ENCODE measurements at places on chromosomes 7 and 10.

GRCh38 chr7:49631071-49631815 is 142.2 kb upstream of the VWC2 start:
- DNase-seq = no peak

DNA sequence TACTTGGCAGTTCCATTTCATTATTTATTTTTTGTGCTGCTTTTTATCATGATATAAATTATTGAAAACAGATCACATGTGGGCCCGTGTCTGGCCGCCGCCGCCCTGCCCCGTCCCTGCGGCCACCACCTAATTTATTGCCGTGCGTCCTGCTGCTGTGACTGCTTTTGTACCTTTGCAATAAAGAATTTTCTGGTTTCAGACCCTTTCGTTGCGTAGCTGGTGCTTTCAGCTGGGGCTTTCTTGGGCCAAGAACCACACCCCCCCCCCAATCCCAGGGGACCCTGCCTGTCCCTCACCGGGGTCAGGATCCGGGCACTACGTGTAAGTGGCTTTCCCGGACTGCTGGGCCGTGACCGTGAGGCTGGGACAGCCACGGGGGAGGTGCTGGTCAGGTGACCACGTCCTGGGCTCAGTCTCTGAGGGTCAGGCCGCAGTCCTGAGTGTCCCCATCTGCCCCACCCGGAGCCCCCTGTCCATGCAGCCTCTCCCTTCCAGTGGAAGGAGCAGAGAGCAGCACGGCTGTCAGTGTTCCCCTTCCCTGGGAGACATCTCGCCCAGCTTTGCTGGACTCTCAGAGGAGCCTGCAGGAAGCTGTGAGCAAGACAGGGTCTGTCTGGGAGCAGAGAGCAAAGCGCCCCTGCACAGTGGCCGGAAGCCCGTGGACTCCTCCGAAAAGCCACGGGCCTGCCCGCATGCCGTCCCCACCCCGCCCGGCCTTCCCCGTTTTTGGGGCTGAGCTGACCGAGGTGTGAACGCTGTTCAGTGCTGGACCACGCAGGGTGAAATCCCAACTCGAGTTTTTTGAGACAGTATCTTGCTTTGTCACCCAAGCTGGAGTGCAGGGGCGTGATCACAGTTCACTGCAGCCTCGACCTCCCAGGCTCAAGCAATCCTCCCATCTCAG is 12.6 kb downstream of the MAFK start:
- no peak for DNase-seq

DNA sequence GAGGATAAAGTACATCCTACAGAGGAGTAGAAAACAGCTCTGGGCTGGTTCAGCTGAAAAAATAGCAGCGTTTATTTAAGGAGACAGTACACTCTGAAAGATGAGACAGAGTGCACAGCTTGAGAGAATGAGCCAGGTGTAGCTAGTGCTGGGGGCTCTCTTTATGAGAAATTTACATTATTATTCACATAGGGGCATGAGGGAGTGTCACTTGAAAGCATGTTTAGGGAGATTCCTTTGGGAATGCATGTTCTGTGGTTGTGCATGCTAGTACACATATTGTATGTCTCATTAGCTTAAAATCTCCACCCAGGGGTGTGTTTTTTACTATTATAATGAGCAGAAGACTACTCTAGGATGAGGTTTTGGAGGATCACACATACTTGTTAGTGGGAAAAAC is 1224.4 kb downstream of the REEP3 start:
- DNase-seq = peak; percentile 8

DNA sequence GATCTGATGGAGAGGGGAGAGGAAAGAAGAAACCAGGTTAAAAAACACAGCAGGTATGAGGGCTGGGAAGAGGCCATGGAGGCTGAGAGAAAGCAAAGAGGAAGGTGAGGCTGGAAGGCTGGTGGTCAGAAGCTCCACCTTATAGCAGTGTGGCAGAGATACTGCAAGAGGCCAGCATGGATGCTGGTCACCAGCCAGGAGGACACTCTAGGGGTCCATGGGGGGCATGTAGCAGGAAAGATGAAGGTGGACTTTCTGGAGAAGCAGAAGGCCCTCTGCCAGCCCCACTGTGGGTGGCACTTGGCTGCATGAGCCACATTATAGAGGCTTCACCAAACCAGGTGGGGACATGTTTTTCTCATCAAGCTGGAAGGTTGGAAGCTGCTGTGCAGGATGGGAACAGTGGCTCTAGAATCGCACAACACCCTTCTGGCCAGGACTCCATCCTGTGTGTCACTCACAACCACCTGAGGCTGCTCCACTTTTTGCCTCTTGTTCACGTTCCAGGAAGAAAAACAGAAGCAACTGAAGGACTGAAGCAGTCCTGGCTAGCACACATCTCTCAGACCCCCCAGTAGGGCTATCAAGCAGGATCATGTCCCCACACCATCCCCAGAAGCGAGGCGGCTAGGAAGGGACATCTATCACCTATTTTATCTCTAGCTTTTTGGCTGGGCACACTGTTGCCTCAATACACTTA is 587.5 kb upstream of the MGMT start:
- DNase-seq = no peak

DNA sequence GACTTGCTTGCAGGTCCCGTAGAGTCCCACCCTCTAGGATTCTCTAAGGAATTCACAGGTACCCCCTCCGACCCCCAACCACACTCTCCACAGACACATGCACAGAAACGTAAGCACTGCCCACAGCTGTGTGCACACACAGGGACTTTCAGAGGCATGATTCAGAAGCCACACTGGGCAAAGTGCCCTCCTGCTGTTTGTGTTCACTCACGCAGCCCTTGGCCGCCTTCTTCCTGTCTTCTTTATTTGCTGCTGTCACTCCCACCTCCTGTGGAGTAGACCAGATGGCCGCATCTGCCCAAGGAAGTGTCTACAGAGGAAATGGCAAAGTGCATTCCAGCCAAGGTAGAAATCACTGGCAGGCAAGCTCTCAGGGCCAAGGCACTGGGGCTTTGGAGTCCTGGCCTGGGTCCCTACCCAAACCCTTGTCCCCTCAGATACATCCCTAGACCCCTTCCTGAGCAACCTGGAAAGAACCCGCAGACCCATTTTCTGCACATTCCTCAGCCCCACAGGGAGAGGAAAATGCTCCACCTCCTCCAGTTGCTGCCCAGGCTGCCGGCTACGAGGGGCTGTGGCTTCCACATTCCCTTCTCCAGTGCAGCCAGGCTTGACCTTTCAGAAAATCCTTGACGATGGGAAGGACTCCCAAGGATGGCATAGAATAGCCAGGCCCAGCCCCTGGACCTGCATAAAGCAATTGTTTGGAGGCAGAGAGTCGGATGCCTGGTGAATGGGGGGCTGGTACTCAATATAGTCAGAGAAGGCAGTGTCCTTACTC is 21.6 kb upstream of the GIMAP8 start:
- DNase-seq = peak; percentile 80

GRCh38 chr10:36817898-36818297 is 307.5 kb upstream of the ANKRD30A start:
- no peak for DNase-seq

- DNase-seq = peak; percentile 33
Observed at GRCh38 chr10:1629326-1630198, 107.8 kb downstream of the ADARB2 start.

DNA sequence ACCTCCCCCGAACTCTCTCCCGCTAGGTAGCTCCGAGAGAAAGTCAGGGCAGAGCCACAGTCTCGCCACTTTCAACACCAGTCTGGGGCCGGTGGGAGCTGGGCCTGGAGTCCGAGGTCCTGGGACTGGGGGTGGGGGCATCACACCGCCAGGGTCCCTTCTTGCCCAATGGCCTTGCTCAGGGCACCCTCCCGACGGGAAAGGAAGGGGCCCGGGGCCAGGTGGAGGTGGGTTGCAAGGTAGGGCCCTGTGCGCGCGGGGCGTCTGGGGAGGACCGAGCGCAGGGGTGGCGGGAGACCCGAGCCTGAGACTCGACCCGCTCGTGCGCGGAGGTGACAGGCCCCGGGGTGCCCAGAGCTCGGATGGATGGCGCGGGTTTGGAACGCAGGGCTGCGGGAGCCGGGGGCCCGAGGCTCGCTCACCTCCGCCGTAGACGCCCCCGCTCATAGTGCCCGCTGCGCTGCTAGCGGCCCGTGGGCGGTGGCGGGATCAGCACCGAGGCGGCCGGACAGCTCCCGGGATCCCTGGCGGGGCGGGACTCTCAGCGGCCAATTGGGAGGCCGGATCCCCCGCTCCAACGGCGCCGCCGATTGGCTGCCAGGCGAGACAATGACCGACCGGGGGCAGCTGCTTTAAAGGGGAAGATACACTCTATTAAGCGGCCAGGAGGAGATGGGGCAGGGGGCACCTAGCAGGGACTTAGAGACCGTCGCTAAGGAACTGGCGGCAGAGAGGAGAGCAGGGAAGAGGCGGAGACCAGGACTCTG is at the start of gene ACTL6B:
Gene ACTL6B (minus strand): TSS at position 541 of the 767 bp plus-strand sequence. CDS start 94 bp downstream, at position 447.
- peak; percentile 71 for DNase-seq

- DNase-seq = peak; percentile 1
Observed at GRCh38 chr7:116906391-116906790, 44.0 kb downstream of the CAPZA2 start.

- no peak for DNase-seq
Observed at GRCh38 chr7:24158975-24159374, 125.0 kb upstream of the NPY start.

- DNase-seq = no peak
Observed at GRCh38 chr7:69939317-69939716, 341.0 kb downstream of the AUTS2 start.

- DNase-seq = no peak
Observed at GRCh38 chr7:148151778-148152177, 438.8 kb upstream of the C7orf33 start.

- DNase-seq = no peak
Observed at GRCh38 chr7:151462306-151462779, 22.4 kb upstream of the CRYGN start.

DNA sequence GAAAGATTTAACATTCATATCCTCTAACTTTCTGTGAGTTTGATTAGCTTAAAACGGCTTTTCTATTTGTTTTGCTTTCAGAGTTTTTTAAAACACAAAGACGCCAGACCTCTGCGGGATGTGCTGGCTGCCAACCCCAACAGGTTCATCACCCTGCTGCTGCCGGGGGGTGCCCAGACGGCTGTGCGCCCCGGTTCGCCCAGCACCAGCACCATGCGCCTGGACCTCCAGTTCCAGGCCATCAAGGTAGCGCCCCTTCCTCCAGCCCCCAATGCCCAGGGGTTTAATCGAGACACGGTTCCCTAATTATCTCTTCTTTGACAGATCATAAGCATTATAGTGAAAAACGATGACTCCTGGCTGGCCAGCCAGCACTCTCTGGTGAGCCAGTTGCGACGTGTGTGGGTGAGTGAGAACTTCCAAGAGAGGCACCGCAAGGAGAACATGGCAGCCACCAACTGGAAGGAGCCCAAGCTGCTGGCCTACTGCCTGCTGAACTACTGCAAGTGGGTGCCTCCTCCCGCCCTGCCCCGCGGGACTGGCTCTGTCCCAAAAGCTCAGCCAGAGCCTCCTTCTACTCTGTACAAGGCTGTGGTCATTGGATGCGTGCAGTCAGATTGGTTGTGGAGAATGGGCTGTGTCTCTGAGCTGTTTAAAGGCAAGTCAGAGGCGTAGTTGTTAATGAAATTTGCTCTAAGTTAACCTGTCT is 71.2 kb downstream of the TRRAP start:
- no peak for DNase-seq

- no peak for DNase-seq
Observed at GRCh38 chr10:122052701-122053100, 63.7 kb downstream of the TACC2 start.

DNA sequence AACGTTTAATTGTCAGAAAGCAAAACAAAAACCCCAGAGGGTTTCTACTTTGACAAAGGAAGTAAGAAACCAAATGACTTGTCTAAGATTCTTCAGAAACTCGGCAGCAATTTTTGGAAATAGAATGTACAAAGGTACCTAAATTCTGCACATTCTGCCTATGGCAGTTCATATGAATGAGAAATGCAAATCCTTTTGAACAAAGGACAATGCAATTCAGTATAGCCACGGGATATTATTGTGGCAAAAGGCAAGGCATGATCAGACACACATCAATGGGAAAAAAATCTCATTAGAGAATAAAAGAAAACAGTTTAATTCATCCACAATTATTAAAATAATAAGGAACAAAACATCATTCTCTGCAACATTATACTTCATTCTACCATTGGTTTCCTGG is 93.4 kb downstream of the SEMA3C start:
- DNase-seq = no peak

DNA sequence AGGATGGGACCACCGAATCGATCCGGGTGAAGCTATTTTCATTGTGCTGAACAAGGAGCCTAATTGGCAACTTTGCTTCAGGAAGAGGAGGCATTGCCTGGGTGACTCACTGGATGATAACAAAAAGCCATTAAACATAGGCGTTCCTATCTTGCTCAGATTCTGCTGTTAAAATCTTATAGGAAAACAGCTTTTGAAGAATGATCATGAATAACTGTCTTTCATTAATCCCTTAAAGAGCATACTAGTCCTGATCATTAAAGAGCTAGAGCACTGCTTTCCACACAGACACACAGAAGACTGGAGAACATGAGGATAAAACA is 174.2 kb upstream of the IMMP2L start:
- no peak for DNase-seq

GRCh38 chr10:98623176-98623575 is 176.4 kb upstream of the HPS1 start:
- DNase-seq = no peak

DNA sequence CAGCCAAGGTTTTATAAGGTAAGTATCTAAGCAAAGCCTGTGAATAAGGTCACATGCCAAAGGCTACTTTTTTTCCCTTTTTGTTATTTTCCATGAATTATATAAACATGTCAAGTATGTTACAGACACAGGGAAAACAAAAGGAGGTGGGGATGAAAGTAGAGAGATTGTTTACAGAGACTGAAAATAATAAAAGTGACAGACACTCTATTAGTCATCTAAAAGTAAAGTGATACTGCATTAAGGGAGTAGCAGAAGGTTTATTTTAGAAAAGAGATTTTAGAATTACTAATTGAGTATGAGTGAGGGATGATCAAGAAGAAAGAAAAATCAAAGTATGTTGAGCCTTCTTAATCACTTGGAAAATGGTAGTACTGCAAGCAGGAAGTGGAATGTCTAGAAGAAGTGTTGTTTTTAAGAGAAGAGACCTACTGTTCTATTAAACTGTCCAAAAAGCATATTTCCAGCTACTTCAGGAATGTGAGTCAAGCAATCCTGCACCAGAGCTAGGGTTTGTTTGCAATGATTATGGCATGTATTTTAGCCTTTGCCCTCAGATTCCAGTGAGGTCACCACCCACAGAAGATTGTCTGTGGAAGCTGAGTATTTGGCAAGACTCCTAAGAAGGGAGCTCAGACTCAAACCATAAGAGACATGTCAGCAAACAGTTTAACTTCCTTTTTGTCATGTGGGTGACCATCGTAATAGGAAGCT is 177.9 kb upstream of the PLXDC2 start:
- DNase-seq = no peak

DNA sequence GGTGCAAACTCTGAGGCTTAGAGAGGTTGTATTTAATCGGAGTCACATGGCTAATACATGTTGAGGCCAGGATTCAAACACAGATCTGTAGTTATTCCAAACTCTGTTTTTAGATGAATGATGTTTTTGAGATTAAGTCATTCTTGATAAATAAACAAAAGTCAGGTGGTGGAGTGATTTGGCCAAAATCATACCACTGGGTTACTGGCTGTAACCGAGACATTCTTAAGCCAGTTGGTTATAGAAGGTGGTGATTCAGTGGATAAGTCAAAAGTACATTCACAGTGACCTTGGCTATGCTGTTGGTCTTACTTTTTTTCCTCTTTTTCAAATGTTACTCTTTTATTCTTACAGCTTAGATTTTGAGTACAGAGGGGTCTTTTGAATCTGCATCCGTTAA is 361.4 kb downstream of the KIF20B start:
- no peak for DNase-seq

- DNase-seq = no peak
Observed at GRCh38 chr7:73625276-73625675, 954 bp upstream of the MLXIPL start.

GRCh38 chr7:51062222-51062987 is 254.2 kb downstream of the COBL start:
- no peak for DNase-seq

All from NCI-H2171 (cell line).